ENCODE measurements at places on chromosomes 2 and 18.

GRCh38 chr2:154527962-154528361 is 170.5 kb upstream of the KCNJ3 start:
- no peak for DNase-seq

DNA sequence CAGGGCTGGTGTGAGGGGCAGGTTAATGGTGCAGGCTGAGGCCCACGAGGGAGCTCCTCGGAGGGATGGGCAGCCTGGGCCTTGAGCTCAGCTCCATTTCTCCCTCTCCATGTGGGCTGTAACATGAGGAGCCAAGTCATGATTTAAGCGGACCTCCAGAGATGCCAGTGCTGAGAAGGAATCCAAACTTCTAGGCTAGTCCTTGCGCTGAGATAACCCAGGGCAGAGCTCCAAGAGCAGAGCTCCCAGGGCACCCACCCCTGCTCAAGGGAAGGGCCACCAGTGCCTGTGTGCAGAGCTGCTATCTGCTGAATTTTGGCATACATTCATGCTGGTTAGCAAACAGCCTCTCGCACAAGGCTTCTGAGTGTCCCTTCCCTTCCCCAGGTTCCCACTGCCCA is 95.1 kb downstream of the MRO start:
- DNase-seq: no peak

GRCh38 chr2:96389736-96390135 is 54.2 kb downstream of the NCAPH start:
- DNase-seq: no peak

- no peak for DNase-seq
Observed at GRCh38 chr2:36450466-36451196, 95.1 kb downstream of the CRIM1 start.

GRCh38 chr2:58620093-58620492 is 379.0 kb upstream of the FANCL start:
- no peak for DNase-seq

- no peak for DNase-seq
Observed at GRCh38 chr2:30280596-30281434, 49.5 kb downstream of the LBH start.

GRCh38 chr18:68893354-68893753 is 95.5 kb downstream of the CCDC102B start:
- DNase-seq: no peak

- DNase-seq: no peak
Observed at GRCh38 chr2:200966770-200967169, 3.3 kb upstream of the ORC2 start.

- no peak for DNase-seq
Observed at GRCh38 chr2:156999661-157000060, 257.8 kb upstream of the GALNT5 start.

GRCh38 chr18:73746101-73746500 is 401.5 kb downstream of the FBXO15 start:
- DNase-seq: no peak

- DNase-seq: no peak
Observed at GRCh38 chr2:183996825-183997793, 601.2 kb upstream of the ZNF804A start.

DNA sequence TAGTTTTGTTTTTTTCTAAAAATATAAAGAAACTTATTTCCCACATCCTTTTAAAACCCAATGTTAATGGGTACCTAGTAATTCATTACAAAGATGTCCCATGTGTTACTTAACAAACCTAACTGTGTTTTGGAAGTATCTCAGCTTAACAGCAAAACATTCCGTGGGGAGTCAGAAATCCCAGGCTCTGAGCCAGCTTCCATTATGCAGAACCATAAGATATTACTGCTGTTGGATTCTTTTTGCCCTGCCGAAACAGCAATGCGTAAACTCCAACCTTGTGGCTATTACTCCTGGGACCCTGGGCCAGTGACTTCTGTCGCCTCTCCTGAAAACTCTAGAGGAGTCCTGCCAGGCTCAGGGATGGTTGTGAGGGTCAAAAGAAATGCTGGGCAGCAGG is 174.1 kb downstream of the UXS1 start:
- DNase-seq: no peak

- DNase-seq: no peak
Observed at GRCh38 chr18:10116574-10116973, 202.8 kb downstream of the VAPA start.

DNA sequence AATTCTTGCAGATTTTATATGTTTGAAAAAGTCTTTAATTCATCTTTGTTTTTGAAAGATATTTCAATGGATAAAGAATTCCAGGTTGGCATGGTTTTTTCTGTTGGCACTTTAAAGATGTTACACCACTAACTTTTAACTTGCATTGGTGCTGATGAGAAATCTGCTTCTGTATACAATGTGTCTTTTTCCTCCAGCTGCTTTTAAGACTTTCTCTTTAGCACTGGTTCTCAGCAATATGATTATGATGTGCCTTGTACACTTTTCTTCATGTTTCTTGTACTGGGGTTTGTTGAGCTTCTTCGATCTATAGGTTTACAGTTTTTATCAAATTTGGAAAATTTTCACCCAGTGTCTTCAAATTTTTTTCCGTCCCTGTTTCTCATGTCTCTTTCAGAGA is 29.2 kb downstream of the PECR start:
- no peak for DNase-seq

GRCh38 chr2:238235331-238235732 is 4.5 kb downstream of the HES6 start:
- DNase-seq: no peak

- DNase-seq: no peak
Observed at GRCh38 chr2:167602122-167602521, 645.3 kb downstream of the STK39 start.

DNA sequence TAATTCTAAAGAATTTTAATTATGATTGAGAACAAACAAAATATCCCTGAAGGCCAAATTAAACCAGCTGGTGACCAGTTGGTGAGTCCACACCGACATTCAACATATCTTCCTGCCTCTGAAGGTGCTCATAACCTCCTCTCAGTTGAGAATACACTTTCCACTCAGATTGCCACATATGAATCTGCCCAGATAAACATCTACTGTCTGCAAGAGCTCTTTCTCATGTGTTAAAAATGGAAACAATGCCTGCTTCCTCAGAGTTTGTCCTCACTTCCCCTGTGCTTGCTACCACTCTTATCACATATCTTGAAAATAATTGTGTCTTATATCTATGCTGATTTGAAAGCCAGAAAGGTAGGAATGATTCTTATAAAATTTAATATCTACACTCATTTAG is 177.7 kb upstream of the GULP1 start:
- DNase-seq: no peak

- no peak for DNase-seq
Observed at GRCh38 chr18:22311301-22311700, 106.4 kb downstream of the CTAGE1 start.

GRCh38 chr2:42192652-42193566 is 23.8 kb downstream of the EML4 start:
- DNase-seq: no peak

- DNase-seq: no peak
Observed at GRCh38 chr2:28193630-28194403, 198.8 kb upstream of the FOSL2 start.

DNA sequence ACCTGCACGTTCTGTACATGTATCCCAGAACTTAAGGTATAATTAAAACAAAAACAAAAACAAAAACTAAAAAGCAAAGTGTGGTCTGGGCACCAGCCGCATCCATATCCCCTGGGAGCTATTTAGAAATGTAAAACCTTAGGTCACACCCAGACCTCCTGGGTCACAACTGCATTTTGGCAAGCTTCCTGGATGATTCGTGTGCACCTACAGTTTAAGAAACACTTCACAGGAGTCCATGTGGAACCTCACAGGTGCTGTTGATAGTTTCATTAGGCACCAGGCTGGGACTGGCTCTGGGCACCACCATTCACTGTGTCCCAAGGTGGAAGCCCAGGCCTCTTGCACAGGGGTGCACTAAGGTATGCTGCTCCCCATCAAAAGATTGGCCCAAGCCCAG is 103.6 kb upstream of the BOD1L2 start:
- DNase-seq: no peak

GRCh38 chr2:135849087-135849486 is 12.1 kb upstream of the LCT start:
- no peak for DNase-seq

DNA sequence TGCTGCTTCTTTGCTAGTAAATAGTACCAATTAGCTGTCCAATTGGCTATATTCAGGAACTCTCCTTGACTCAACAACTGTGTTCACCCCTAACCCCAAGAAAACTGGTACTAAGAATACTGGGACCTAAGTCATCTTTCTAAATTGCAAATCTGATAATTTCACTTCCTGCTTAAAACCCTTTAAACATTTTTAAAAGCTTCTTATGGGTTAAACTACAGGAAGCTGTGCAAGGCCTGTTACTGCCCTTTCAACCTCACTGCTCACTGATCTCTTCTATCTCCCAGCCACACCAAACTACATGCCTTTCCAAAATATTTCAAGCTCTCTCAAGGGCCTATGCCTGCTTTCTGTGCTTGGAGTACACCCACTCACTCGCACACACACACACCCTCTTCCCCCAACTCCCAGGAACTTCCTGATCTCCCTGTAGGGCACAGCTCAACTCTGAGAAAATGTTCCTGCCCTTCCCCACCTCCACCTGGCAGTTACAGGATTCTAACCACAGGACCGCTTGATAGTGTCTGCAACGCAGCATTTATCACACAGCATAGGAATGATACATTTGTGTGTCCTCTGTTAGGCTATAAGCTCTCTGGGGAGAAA is 6.7 kb downstream of the LMAN1 start:
- DNase-seq: no peak

GRCh38 chr18:46322941-46323340 is 218.8 kb downstream of the HAUS1 start:
- no peak for DNase-seq

DNA sequence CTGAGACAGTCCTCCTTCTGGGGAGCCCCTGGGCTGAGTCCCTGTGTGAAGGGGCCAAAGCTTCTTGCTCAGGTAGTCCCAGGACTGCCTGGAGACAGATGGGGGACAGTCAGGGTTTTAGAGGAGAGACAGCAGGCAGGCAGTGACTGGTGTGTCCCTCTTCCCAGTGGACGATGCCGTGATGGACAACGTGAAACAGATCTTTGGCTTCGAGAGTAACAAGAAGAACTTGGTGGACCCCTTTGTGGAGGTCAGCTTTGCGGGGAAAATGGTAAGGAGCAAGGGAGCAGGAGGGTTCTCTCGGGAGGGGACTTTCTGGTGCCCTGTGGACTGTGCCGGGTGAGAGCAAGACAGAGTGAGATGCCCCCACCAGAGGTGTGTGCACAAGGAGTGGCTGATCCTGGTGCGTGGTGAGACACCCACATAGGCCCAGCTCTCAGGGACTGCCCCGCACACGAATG is 74.8 kb downstream of the DYSF start:
- DNase-seq: no peak

DNA sequence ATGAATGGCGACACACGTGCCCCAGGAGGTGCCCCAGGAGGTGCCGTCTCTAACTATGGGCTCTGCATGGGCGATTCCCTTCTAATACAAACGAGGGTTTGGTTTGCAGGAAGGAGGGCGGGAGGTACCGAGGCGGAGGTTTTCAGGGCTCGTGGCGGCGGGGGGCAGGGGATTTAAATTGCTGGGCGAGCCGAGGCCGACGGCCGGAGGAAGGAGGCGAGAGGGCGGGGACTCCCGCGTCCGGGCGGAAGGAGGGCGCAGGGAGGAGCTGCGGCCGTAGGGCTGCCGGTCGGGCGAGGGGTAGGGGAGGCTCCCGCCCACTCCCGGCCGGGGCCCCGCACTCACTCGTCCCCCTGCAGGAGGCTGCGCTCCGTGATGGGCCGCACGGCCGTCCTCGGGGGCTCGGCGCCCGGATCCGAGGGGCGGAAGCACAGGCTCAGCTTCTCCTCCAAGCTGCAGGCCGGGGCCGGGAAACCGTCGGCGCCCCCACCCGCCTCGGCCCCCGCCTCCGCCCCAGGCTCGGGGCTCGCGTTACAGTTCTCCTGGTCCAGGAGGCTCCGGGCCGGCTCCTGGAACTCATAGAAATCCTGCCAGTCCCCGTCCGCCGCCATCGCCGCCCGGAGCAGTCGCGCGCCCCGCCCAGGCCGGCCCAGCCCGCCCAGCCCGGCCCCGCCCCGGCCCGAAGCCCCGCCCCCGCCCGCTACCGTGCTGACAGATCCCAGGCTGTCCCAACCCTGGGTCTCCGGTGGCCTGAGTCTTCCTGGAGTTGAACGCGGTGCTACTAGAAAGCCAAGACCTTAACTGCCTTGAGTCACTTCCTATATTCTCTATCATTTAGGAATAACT is at the start of gene FEZ2:
TSS of gene FEZ2 (minus strand) at position 637 of the 846 bp plus-strand sequence. CDS start at position 611, 26 bp downstream.
- DNase-seq: peak; percentile 64
